Mesothelial cell of epicardium (in vitro differentiated cells): ENCODE measurements at places on chromosomes 1 and 21. TPM values are rescaled to one million over a fixed set of nuclear protein-coding genes. Genes with fewer than 3 reads are reported as not detected.

- peak overlapping the region; percentile 99 for H3K27ac ChIP-seq
- peak overlapping the region; percentile 97 for H3K4me3 ChIP-seq
- H3K27me3 ChIP-seq, result no peaks in the 10 kb centered on the region
- no peak for DNase-seq
- H3K4me1 ChIP-seq, result peaks cover 86% of the 10 kb centered on the region
Measured at GRCh38 chr1:157137046-157137407, 1.2 kb downstream of the ETV3 start.

- DNase-seq, result no peak
- peaks cover 22% of the 10 kb centered on the region for H3K4me1 ChIP-seq
- no peak overlapping the region for H3K27ac ChIP-seq
- H3K36me3 ChIP-seq, result peaks cover 2% of the 10 kb centered on the region
Measured at GRCh38 chr1:21904454-21904703, 32.7 kb downstream of the HSPG2 start.

DNA sequence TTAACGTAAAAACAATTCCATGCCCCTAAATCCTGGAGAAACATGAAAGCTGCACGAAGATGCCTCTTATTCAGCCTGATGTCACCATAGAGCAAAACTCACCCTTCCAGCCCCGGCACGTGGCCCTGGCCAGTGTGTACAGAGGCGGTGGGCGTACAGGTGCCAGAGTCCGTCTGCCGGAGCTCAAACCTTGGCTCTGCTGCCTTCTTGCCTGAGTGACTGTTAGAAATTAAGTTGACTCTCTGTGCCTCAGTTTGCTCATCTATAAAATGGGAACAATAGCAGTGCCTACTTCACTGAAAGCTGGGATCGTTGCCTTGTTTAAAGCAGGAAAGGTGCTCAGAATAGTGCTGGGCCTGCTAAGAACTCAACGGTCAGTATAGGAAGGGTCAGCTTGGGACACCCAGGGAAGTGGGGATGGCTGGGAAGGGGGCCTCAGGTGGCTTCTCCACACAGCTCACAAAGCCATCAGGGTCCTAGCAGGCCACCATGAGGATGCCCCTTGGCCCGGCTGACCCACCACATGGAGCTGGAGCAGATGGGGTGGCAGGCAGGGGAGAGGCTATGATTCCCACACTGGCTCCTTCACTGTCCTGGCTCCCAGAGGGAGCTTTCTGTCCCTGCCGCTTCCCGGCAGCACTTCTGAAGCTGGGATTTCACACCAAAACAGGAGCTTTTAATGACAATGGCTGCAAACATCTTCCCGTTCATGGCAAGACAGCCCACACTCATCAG is 237.2 kb downstream of the NPHP4 start:
- peaks cover 2% of the 10 kb centered on the region for H3K27me3 ChIP-seq
- H3K4me1 ChIP-seq, result peaks cover 7% of the 10 kb centered on the region
- no peak for DNase-seq
- H3K27ac ChIP-seq, result no peak overlapping the region

DNA sequence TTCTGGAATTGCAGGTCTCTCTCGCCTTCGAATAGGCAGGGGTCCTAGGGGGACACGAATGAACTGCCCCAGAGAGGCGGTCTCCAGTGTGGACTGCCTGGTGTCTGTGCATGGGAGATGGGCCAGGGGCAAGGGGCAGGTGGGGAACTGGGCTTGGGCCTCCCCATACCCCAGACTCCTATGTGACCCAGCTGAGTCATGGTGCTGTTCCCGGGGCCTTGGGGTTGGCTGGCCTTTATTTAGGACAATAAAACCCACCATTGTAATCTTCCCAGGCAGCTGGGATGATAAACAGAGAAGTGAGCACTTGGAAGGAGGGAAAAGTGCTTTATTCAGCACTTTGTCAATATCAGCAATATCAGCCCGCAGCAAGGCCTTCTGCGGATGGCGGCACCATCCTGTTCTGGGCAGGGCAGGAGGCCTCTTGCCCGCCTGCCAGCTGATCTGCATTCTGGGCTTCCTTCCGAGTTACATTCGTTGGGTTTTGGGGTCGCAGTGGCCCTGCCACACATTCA is 209.0 kb upstream of the TMEM51 start:
- no peak overlapping the region for H3K4me3 ChIP-seq
- H3K4me1 ChIP-seq, result peaks cover 72% of the 10 kb centered on the region
- peak overlapping the region; percentile 97 for H3K27ac ChIP-seq
- no peaks in the 10 kb centered on the region for H3K27me3 ChIP-seq
- DNase-seq, result no peak

DNA sequence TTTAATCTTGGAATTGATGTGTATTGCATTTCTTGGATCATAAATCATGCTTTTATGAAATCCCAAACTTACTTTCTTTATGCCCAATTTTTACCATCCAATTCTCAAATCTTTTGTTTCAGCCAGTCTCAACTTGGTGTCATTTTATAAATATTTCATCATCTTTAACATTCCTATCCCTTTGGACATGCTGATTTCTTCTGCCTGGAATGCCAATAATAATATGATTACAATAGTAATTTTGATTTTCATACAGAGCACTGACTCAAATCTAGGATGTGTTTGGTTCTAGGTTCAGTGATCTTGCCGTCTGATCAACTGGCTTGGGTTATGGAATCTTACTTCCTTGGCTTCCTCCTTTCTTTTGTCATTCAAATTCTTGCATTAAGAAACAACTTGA is 12.8 kb downstream of the RRP15 start:
- no peak for DNase-seq
- peaks cover 4% of the 10 kb centered on the region for H3K4me1 ChIP-seq
- H3K4me3 ChIP-seq, result no peak overlapping the region
- H3K27me3 ChIP-seq, result no peaks in the 10 kb centered on the region

GRCh38 chr1:25135909-25136308 is 96.4 kb downstream of the SYF2 start:
- H3K4me3 ChIP-seq, result no peak overlapping the region
- no peak for DNase-seq
- peaks cover 9% of the 10 kb centered on the region for H3K27me3 ChIP-seq
- H3K4me1 ChIP-seq, result peaks cover 10% of the 10 kb centered on the region
- no peaks in the 10 kb centered on the region for H3K36me3 ChIP-seq

- H3K36me3 ChIP-seq, result no peaks in the 10 kb centered on the region
- DNase-seq, result no peak
- no peak overlapping the region for H3K27ac ChIP-seq
- H3K4me3 ChIP-seq, result no peak overlapping the region
Measured at GRCh38 chr1:30692201-30692947, 31.0 kb downstream of the MATN1 start.

DNA sequence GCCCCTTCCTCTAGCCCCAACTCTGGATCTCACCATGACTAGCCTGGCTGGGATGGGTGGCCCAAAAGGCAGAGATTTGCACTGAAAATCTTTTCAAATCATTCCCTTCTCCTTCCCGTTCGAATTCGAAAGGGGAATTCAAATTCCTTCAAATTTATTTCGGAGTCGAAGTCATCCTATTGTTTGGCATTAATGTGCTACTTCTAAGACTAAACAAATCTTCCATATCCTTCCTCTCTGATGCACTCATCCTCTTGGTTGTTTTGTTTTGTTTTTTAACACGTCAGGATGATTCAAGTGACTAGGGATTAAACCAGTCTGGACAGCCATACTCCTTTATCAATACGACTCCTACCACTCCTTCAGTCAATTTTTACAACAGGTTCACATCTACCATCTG is 95.5 kb upstream of the SGIP1 start:
- H3K36me3 ChIP-seq, result no peaks in the 10 kb centered on the region
- peaks cover 4% of the 10 kb centered on the region for H3K4me1 ChIP-seq
- no peak overlapping the region for H3K27ac ChIP-seq
- H3K4me3 ChIP-seq, result no peak overlapping the region
- no peak for DNase-seq
- no peaks in the 10 kb centered on the region for H3K27me3 ChIP-seq

DNA sequence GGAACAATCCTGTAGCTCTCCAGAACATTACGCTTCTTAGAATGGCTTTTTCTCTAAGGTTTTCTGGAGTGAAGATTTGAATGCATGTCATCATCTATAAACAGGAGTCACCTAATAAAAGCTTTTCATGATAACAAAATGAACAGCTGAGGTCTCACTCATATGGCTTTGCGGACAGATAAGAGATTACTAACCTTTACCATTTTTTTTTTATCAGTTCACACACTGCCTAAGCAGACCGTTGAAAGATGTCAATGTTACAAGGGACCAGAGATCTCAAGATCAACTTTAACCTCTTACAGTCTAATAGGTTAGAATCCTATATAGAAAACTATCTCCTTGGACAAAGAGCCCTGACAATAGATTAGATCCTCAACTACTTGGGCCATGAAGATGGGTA is 41.4 kb downstream of the SCMH1 start:
- H3K36me3 ChIP-seq, result peaks cover 42% of the 10 kb centered on the region
- H3K4me1 ChIP-seq, result no peaks in the 10 kb centered on the region
- no peak overlapping the region for H3K4me3 ChIP-seq
- no peaks in the 10 kb centered on the region for H3K27me3 ChIP-seq
- H3K27ac ChIP-seq, result no peak overlapping the region
- DNase-seq, result no peak

DNA sequence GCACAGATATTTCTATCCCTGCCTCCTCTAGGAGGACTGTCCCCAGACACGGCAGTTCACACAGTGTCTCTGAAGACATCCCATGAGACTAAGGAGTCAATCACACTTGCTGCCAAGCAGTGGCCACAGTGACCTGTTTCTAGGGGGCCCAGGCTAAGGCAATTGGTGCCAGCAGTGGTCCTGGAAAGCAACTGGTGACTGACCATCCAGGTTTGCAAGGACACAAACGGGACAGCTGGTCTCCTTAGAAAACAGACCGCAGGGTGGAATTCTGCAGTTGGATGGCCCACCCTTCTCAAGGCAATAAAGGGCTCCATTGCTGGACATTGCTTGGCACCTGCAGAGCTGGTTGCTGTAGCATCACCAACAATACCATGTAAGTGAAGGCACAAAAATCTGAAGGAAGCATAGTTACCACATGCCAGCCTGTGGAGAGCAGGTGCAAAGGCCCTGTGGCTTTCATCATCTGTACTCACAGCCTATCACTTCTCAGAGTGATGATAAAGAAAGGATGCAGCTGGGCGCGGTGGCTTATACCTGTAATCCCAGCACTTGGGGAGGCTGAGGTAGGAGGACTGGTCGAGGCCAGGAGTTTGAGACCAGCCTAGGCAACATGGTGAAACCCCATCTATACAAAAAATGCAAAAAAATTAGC is 81.5 kb downstream of the STUM start:
- no peak for DNase-seq
- H3K36me3 ChIP-seq, result peaks cover 2% of the 10 kb centered on the region
- H3K27me3 ChIP-seq, result peaks cover 3% of the 10 kb centered on the region
- H3K4me3 ChIP-seq, result no peak overlapping the region
- no peaks in the 10 kb centered on the region for H3K4me1 ChIP-seq

DNA sequence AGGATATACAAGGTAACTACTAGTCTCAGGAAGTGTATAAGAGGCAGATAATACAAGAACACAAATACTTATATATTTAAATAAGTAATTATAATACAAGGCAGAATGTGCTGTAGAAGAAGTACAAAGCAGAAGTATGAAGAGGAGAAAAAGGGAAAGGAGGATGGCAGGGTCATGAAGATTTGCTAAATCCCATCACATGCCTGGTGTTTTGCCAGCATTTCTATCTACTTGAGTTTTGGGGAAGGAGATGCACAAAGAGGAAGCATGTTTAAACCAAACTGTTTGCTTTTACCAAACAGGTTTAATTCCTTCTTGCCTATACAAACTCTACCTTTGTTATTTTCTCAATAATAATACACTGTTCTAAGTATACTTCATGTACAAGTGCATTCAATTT is 60.9 kb upstream of the PODN start:
- H3K27me3 ChIP-seq, result peaks cover under 1% of the 10 kb centered on the region
- H3K27ac ChIP-seq, result no peak overlapping the region
- DNase-seq, result no peak
- H3K4me1 ChIP-seq, result no peaks in the 10 kb centered on the region
- peaks cover 23% of the 10 kb centered on the region for H3K36me3 ChIP-seq

DNA sequence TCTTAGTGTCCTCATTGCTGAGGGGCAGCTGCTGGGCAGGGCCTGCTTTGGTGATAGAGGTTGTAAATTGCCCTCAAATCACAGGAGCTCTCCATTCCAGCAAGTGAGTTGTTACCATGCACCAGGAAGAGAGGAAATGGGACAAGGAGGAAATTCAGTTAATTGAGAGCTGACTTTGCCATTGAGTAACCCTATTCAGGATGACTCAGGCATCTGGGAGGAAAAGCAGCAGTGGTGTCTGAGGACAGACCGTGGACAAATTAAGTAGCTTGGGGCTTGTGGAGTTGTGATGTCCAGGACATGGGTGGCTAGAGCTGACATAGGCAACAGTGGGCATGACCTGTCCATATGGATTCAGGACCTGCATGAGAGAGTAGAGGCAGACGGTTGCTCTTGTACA is 5.9 kb downstream of the ARHGEF10L start:
- H3K4me1 ChIP-seq, result peaks cover 22% of the 10 kb centered on the region
- peak overlapping the region; percentile 19 for H3K27ac ChIP-seq
- DNase-seq, result no peak

GRCh38 chr1:48194801-48195200 is 27.7 kb upstream of the SLC5A9 start:
- no peak overlapping the region for H3K4me3 ChIP-seq
- H3K27ac ChIP-seq, result no peak overlapping the region
- DNase-seq, result no peak

GRCh38 chr21:45801989-45802388 is 158.5 kb downstream of the PCBP3 start:
- DNase-seq, result no peak
- peaks cover 4% of the 10 kb centered on the region for H3K27me3 ChIP-seq
- H3K4me1 ChIP-seq, result no peaks in the 10 kb centered on the region
- H3K36me3 ChIP-seq, result no peaks in the 10 kb centered on the region

DNA sequence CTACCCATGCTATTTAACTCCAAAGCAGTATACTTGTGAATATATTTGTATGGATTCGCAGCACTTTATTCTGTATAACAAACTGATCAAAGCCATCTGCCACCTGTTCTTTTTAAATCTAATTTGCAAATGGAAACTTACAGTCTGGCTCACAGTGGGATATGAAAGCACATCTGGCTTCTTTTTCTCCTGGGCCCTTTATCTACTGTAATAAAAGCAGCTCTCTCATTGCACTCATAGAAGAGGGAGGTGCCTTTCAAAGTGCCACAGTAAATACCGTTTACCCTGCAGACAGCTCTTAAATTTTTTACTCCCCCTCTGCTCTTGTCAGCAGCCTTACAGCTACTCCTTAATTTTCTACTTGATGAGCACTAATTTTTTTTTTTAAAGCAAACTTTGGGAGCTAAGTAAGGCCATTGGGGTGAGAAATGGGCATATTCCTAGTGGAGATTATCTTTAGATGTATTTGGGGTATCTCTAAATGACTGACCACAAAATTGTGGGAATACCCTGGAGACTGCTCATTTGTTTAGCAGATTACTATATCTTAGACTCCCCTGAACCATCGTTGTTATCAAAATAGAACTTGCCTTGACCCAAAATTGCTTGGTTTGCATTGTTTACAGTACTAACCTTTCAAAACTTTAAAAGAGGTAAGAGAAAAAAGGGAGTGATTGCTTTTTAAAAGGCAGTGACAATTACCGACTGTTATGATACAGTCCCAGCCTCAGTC is 110.1 kb downstream of the VPS13D start:
- H3K36me3 ChIP-seq, result peaks cover 28% of the 10 kb centered on the region
- no peak overlapping the region for H3K4me3 ChIP-seq
- H3K27me3 ChIP-seq, result no peaks in the 10 kb centered on the region

The CYP4A11 gene
- total RNA-seq, result not detected in 3 replicates

The MCOLN2 gene
- 0.50 to 0.96 TPM (median 0.82 TPM) in 3 replicates for total RNA-seq

The GJA4 gene
- total RNA-seq, result not detected in 3 replicates

The KRTAP19-1 gene
- not detected in 3 replicates for total RNA-seq

The TP73 gene
- total RNA-seq, result 1.0 to 1.4 TPM (median 1.2 TPM) in 3 replicates

The HES3 gene
- not detected in 3 replicates for total RNA-seq

The RYR2 gene
- total RNA-seq, result 5.1 to 13.0 TPM (median 6.1 TPM) in 3 replicates

The UBE2U gene
- total RNA-seq, result not detected in 3 replicates

The GNAT2 gene
- total RNA-seq, result 0.36 TPM in 1 of 3 replicates, not detected in the others

The KMO gene
- not detected in 3 replicates for total RNA-seq

The RAB25 gene
- total RNA-seq, result 51.1 to 52.6 TPM (median 51.2 TPM) in 3 replicates
